ENCODE measurements at places on chromosomes 3 and 15.

DNA sequence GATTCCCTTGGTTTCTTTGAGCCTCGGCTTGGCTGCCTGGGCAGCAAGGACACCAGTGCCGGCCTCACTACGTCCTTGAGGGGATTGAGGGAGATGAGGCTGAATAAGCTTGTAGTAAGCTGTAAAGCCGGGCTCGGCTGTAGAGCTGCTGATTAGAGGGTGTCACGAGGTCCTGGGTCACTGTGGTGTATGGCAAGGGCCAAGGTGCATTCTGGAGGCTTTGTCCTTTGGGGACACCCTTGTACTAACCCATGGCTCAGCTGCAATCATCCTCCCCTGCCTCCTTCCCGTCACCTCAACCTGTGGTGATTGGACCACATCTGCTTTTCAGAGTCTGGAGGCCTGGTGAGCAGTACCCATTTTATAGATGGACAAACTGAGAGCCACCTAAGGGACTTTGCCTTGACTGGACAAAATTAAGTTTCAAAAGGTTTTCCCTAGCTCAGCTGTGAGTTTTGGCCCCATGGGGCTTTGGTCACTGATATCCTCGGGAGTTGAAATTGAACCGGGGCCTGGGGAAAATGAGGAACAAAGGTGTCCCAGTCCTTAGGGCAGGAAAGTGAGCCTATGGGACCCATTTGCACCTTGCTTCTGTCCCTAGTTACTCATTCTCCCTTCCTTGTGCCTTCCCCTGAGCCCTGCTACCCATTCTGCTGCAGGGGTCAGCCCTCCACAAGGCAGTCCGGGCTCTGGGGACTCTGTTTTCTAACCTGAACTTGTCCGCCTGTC, 2.4 kb downstream of the SLC6A6 start:
- DNase-seq = no peak

GRCh38 chr3:17583530-17583929, 158.9 kb downstream of the TBC1D5 start:
- DNase-seq = no peak

DNA sequence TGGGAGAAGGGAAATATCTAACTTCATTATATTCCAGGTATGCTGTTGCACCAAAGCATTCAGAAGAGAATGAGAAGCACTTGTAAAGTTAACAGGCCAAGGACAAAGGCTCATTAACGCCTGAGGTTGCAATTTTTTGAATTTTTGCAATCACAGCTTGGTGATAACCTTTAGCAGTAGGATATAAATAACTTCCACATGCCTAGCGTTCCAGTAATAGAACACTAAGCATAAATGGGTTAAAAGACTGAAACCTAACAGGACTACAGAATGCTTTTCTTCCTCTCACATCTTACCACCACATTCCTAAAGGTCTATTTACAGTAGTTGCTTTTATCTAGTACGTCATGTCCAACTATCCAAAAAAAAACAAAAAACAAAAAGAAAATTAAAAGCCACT, 57.4 kb upstream of the IMPG2 start:
- no peak for DNase-seq

DNA sequence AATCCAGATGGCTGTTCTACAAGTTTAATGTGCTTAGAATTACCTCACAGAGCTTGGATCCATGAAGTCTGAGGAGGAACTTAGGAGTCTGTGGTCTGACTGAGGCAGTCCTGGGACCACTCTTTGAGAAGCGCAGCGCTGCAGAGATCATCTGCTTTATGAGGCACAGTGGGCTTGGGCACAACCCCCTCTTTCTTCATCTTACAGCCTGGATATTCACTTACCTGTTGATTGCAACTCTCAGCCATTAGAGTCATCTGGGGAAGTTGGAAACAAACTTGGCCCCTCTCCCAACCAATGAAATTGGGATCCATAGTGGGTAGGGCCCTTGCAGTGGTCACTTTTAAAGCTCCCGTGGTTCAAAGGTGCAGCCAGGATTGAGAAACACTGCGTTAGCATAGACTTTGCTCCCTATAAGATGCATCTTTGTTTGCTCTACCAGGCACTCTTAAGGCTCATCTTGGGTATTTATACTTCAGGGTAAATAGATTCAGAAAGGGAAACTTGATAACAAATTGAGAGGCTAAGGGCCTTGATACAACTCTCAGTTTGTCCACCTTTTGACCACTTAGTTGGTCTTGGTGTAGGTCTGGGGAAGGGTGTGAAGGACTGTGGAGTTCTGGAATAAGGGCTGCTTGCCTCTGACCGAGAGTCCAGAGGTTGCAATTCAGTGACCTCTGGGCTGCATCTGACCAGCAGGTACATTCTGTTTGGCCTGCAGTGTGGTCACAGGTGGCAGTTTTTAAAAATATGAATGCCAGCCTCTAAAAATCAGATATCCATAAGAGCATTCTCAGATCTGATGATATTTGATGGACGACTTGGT, 22.8 kb downstream of the FEM1B start:
- no peak for DNase-seq

DNA sequence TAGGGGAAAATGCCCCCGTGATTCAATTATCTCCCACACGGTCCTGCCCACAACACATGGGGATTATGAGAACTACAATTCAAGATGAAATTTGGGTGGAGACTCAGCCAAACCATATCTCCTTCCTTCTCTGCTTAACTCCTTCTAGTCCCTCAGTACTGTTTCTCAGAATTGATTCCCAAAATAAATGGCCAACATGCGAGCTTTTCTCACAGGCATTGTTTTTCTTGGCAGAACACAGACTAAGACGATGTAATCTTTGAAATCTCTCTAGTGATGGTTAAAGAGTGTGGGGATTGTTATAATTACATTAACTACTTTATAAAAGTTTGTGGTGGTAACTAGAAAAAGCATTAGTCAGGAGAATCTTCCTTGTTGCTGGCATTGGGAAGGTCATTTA, 366.5 kb downstream of the LPP start:
- no peak for DNase-seq

- no peak for DNase-seq
Measured at GRCh38 chr3:170483485-170484262, 65.0 kb downstream of the CLDN11 start.

DNA sequence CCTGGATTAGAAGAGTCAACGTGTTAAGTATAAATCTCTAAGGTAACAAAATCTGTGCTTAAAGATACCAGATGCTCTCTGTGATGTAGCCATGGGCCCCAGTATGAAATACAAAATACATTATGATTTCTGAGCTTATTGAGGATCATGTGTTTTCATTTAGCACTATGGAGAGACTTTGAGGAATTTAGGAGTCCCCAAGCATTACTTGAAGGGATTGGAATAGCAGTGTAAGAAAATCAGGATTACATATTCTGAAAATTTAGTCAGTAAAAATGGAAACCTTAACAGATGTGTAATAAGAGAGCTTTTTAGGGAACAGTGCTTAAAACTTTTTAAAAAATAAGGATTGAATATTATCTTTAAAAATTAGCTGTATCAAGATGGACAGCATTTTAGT, 35.5 kb downstream of the ECT2 start:
- DNase-seq = no peak

GRCh38 chr15:92655178-92655995, at the start of gene FAM174B:
Gene FAM174B, minus strand, starts transcription at chr15:92655775.
- no peak for DNase-seq

DNA sequence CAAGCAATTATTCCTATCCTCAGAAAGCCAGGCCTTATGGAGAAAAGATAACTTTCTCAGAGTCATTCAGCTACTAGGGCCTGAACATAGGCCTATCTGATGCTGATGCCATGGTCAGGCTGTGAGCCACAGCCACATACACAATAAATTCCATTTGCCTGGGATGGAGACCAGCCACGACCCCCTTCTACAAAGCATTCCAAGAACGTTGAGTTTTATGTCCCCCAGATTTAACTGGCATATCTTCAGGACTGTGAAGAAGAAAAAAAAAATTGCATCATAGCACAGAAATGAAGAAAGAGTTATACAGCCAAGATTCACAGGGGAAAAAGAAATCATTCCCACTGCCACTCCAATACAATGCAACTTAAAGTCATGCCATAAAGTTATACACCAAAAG, 100.0 kb downstream of the THBS1 start:
- DNase-seq = no peak

DNA sequence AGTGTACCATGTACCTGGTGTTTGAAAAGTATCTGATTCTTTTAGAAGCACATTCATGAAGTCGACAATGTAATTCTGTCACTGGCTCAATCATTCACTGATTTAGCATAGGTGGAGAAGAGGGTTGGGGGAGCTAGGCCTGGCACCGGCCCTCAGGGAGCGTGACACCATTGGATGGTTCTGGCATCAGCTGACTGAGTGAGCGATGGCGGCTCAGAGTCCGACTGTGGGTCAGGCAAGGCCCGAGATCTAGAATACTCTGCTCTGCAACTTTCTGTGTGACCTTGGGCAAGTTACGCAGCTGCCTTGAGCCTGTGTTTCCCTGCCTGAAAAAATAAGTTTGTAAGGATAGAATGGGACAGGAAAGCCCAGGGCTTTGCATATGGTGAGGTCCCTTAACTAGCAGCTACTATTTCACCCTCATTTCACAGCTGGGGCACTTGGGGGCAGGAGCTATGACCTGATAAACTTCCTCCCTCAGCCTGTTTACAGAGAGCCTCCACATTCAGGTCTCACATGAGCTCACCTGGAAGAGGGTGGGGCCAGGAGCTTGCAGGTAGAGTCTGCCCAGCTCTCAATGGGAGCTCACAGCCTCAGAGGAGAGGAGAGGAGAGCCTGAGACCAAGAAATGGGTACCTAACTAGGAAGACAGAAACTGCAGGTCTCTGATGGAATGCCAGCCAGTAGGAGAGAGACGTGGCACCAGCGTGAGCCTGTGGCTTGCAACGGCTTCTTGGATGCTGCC, 153.7 kb upstream of the TLE3 start:
- no peak for DNase-seq

DNA sequence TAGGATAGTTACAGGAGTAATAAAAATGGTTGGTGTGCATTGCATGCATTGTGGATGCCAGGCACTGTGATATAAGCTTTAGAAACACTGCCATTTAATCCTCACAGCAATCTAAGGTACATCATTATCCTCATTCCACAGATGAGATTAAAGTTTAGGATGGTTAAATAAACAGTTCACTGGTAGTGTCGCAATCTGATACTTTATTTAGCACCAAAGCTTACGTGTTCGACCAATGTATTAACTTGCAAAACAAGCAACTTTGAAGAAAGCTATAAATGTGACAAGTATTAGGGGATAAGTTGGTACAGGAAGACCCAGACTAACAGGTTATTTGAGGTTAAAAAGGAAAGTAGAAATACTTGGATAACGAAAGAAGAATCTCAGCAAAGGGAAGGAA, 150.5 kb upstream of the ZNF385D start:
- DNase-seq = no peak

DNA sequence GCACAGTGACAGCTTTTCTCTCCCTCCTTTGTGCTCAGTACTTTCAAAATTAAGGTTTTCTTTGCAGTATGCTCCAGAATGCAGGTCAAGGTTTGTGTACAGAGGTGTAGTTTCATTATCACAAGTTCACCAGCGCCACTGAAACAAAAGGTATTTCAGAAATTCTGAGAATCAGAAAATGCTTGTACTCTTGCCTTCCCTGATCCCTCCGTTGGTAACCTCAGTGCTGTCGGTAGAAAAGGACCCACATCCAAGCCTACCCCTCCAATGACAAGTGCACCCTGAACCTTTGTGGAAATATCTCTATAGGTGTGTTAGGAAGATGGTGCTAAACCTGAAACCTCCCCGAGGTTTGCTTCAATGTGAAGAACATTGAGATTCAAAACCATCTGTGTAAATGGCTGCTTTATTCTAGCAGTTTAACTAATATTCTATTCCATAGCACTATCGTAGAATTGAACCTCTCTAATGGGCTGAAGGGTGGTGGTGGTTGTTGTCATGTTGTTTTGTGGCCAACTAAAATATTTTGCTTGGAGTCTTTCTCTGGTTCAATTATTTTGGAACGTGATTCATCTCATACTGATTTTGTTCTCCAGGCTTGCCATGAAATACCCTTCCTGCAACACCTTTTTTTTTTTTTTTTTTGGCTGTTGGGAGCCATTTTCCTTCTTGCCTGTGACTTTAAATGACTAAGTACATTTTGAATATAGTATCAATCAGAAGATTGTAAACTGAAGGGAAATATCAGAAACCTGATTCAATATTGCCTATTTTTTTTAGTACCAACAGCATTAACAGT, 20.7 kb downstream of the ZBTB38 start:
- no peak for DNase-seq

DNA sequence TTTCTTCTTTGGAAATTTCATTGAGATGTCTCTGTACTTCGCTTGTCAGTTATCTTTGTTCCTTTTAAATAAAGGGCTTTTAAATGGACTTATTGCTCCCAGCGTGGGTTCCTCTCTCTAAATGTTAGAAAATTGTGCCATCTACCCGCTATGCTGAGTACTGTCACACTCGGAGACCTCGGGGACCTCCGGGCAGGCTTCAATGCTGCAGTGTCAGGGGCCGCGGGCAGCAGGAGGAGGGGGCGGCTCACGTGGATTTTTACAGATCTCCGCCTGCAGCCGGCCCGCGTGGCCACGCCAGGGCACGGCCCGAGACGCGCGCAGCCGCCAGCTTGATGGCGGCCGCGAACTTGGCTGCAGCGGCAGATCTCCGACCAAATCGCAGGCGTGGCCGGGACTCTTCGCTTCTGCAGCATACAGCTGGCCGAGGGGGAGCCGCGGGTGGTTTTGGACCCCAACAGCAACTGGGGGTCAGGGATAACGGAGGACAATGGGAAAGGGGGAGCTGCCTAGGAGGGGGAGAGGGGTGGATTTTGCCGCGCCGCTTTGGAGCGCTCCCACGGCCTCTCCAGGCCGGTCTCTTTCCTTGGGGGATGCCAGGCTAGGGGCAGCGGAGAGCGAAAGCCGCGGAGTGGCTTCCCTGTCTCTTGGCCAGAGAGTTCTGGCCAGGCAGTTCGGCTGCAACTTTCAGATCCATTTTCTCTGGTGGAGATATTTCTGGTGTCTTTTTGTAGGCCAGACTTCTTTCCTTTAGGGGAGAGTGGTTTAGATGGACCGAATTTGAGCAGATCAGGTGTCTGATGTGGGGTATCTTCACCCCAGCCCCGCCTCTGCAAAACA, 15.3 kb downstream of the NR2F2 start:
- DNase-seq = no peak

GRCh38 chr15:56732886-56733135, 498 bp downstream of the ZNF280D start:
- no peak for DNase-seq

DNA sequence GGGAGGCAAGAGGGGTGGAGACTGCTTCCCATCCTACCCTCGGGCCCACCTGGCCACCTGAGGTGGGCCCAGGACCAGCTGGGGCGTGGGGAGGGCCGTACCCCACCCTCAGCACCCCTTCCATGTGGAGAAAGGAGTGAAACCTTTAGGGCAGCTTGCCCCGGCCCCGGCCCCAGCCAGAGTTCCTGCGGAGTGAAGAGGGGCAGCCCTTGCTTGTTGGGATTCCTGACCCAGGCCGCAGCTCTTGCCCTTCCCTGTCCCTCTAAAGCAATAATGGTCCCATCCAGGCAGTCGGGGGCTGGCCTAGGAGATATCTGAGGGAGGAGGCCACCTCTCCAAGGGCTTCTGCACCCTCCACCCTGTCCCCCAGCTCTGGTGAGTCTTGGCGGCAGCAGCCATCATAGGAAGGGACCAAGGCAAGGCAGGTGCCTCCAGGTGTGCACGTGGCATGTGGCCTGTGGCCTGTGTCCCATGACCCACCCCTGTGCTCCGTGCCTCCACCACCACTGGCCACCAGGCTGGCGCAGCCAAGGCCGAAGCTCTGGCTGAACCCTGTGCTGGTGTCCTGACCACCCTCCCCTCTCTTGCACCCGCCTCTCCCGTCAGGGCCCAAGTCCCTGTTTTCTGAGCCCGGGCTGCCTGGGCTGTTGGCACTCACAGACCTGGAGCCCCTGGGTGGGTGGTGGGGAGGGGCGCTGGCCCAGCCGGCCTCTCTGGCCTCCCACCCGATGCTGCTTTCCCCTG, 2.2 kb upstream of the FES start:
- no peak for DNase-seq

Data from kidney epithelial cell (primary cell).